NCI-H1105 (cell line): ENCODE measurements at places on chromosomes 11 and 22.
A peak's percentile ranks its signal among the peaks of the same experiment; 100 is the strongest.

GRCh38 chr11:110475671-110476070, 45.9 kb downstream of the FDX1 start:
- no peak for DNase-seq

- DNase-seq = no peak
Measured at GRCh38 chr11:68353118-68353517, 40.7 kb downstream of the LRP5 start.

GRCh38 chr11:127385071-127385470, 384.5 kb upstream of the KIRREL3 start:
- DNase-seq = no peak

DNA sequence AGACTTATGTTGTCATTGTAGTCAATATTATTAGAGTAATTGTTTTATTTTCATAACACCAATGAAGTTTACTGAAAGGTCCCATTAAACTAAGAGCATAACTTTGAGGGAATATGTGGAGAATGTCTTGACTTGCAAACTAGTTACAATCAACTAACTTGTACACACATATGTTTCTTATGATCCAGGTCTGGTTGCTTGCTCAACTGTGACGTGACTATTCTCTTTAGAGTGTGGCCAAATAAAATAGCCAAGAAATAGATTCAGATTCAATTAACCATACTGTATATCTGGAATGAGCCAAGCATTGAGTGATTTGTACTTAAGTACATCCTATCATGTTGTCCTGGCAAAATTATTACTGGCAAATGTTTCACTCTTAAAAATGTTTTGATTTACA, 101.7 kb downstream of the METTL15 start:
- DNase-seq = no peak

DNA sequence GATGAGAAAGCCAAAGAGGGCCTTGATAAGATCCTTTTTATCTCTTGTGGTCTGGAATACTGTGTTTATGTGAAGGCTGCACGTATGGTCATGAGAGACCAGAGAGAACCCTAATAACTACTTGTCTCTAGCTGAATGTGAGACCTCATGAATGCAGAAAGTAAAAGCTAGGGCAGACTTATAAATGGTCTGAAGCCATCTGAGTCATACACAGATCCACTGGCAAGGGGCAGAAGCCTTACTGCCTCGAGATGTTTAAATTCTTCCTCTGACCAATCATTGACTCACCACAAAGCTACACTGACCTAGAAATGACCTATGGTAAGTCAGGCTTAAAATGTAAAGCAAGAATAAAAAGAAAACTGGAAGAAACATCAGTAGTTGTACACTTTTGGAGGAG, 22.7 kb upstream of the OR4B1 start:
- no peak for DNase-seq

- DNase-seq = no peak
Measured at GRCh38 chr22:31635638-31636306, 26.2 kb downstream of the PISD start.

DNA sequence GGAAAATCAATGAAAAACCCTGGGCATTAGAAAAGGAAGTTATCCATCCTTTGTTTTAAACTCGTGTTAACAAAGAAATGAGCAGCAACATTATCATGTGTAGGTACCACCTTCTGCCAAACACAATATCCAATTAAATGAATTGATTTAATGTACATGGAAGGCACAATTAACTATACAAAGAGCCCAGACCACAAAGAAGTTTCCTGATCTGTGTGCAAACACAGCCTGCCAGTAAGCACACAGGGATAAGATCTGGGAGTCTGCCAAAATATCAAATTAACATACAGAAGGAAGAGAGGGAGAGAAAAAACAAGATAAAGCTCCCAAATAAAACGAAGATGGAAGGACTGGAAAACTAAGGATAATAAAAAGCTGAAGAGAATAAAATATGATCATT, 54.1 kb upstream of the SLC25A1 start:
- peak; percentile 80 for DNase-seq

DNA sequence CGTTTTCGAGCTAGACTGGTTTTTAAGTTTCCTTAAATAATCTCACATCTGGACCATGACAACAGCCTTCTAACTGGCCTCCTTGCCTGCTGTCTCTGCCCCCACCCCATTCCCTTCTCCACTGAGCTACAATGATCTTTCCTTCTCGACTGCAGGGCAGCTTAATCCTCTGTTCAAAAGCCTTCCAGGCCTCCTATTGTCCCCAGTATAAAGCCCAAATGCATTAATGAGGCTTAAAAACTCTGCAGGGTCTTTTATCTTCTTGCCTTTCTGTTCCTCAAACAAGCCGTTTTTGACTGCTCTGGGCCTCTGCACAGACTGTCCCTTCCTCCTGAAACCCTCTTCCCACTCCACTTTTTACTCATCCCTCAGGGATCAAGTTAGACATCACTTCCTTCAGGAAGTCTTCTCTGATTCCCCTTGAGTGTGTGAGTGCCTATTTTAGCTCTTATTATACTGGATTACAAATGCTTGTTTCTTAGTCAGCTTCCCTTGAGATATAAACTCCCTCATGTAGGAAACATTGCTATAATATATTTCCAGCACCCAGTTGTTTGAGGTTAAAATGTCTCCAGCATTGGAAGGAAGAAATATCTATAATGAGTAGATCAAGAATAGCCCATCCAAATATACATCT, 23.6 kb upstream of the PAMR1 start:
- DNase-seq = no peak

GRCh38 chr11:78420796-78421209, 3.2 kb upstream of the GAB2 start:
- DNase-seq = no peak

GRCh38 chr22:23203452-23204124, 23.3 kb downstream of the BCR start:
- no peak for DNase-seq

DNA sequence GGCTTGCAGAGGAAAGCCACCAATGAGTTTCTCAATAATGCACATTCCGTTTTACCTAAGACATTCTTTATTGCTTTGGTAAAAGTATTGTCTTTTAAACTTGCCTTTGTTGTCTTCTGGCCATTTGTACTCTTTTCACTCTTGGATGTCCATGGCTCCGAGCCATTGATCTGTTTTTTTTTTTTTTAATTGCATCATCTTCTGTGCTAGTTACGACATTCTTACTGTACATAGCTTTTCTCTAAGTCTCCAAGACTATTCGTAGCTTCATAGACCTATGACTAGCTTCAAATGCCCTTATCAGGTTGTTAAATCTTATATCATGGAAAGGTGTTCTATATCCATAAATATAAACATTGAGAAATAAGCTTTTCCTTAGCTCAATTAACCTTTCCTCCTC, 1522.6 kb downstream of the FAM181B start:
- DNase-seq = no peak

GRCh38 chr11:78074756-78075155, 4.9 kb downstream of the NDUFC2 start:
- DNase-seq = no peak

DNA sequence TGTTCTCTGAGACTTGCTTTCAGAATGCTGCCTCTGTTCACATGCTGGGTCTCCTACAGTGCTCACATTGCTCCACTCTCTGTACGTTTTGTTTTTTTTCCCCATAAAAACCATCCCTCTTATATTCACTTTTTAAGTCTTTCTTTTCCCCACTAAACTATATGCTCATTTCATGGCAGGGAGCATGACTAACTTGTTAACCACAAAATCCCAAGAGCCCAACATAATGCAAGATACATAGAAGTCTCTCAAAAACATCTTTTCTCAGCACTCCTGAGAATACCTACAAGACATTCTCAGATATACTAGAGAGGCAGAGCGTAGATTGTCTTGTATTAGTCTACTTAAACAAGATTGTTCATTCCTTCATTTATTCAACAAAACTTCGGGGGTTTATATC, 73.3 kb downstream of the FAM76B start:
- DNase-seq = no peak

- DNase-seq = no peak
Measured at GRCh38 chr11:6737872-6738466, 33.8 kb downstream of the OR2AG2 start.

DNA sequence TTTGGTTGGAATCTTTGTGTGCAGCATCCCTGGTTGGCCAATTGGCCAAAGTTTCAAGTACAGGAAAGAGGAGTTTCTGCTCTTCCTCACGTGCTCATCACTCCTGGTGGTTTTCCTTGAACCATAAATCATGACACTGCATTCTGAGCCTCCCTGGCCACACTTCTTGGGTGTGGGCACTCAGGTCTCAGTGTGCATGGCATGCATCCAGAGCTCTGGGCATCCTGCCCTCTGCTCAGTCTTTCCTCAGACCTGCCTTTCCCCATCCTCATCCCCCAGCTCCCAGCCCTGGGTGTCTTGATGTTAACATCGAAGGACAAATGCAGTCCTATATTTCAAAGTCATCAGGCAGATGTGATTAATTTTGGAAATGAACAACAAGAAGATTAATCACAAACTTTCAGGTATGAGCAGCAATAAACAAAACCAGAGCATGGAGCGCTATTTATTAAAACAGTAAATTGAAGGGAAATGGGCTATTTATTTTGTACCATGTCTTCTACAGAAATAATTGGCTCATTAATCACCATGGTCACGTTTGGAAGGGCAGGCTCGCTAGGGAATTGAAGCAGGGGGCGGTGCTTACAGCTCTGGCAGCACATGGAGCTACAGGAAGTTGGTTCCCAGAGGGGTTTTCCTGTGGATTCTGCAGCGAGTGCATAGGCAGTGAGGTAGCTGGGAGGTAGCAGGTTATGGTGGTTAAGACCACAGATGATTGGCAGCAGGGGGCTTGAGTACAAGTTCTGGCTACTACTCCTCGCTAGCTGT, 89.6 kb downstream of the CSNK2A3 start:
- DNase-seq = peak; percentile 80

DNA sequence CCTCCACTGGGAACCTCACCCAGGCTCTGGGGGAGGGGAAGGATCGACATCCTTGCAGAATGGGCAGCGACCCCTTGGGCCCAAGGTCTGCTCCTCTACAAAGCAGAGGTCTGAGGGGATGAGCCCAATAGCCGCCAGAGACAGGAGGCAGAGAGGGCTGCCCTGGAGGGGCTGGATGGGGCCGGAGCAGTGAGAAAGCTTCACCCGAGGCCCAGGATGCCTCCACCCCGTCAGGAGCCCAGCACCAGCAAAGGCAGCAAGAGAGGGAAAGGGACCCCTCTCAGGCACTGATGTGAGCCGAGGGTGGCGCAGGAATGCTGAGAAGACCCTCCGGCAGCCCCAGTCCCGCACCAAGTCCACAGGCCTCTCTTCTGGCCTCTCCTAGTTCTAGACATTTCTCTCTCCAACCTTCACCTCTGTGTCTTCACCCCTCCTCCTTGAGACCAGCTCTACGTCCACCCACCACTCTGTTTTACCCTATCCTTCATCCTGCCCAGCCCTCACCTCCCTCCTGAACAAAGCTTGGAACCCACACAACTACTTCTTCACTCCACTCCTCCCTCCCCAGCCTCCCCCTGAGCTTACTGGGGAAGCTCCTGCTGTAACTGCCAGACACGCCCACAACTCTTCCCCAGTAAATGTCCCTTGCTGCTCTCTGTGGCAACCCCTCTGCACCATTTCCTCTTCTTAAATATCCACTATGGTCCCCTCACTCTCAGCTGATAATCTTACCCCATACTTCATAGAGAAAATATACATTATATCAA, 131.9 kb downstream of the MPPED1 start:
- no peak for DNase-seq

DNA sequence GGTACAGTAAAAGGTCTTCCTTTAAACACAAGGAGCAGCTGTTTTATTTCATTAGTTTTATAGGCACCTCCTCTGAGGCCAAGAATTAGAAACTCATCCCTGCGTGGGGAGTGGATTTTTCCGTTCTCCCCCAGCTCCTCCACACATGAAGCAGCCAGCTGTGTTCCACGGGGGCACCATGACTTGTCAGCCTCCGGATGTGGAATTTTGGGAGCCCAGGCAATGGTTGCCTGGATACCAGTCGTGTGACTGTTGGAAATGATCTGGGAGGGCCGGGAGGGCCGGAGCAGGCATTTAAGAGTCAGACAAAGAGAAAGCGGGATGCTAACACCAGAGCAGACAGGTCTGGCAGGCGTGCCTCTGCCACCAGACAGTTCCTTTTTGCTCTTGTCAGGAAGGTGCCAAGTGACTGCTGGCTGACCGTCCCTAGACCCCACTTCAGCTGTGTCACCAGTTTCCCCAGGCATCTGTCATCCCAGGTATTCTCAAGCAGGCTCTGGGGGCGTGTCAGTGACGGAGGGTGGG, 15.9 kb upstream of the CDC42EP2 start:
- DNase-seq = no peak

GRCh38 chr22:37443977-37444376, 16.7 kb upstream of the ELFN2 start:
- DNase-seq = no peak
